ENCODE measurements at places on chromosomes 2 and 18.

DNA sequence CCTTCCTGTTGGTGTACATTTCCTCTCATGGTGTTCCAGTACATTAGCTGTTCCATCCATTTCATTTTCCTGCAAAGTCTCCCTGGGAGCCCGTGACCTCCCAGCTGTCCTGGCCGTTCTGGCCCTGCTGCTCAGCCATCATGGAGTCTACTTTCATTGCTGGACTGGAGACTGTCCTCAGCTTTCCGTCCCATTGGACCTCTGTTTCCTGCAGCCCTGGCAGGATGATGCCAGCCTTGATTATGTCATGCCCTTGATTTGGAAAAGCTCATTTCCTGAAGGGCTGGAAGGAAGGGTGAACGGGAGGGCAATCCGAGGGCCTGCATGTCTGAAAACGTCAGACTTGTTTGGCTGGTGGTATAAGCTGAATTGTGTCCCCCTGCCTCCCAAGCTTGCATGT lies 205.5 kb upstream of the HS6ST1 start:
- DNase-seq = no peak

DNA sequence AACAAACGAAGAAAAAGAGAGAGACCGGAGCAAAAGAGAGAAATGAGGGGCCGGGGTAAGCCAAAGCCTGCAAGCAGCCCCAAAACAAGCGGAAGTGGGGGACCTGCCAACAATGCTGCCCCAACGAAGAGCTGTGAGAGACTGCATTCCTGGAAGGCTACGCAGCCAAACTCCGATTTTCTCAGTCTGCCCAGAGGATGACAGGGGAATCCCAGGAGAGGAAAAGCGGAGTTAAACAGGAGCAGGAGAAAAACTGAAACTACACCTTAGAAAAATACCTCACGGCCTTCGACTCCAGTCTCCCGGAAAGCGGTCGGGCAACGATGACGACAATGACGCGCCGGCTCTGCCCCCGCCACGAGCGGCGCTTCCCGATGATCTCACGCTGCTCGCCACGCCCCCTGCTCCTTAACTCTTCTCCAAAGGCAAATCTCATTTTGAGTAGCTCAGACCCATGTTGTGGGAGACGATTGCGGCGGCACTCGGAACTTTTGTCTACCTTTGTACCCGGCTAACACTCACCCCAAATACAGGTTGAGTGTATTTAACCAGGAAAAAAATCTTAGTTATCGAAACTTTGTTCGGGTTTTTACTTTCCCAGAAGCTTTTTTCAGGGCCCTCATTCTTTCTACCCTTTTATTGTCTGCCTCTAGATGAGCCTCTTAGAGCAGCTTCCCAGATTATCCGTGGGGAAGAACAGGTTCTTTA lies at the start of gene C1D:
Gene C1D (minus strand): TSS at position 325 of the 708 bp plus-strand sequence. CDS start 15,694 bp downstream, outside the sequence.
- DNase-seq = peak; percentile 97

- no peak for DNase-seq
Observed at GRCh38 chr2:114231921-114232320, 210.5 kb upstream of the DPP10 start.

GRCh38 chr18:3444954-3445353 lies 5.0 kb upstream of the TGIF1 start:
- no peak for DNase-seq

- DNase-seq = no peak
Observed at GRCh38 chr2:23656597-23656973, 270.3 kb downstream of the ATAD2B start.

- no peak for DNase-seq
Observed at GRCh38 chr2:33268246-33268831, 208.1 kb upstream of the RASGRP3 start.

- DNase-seq = no peak
Observed at GRCh38 chr2:109284826-109285225, 155.8 kb downstream of the SH3RF3 start.

- peak; percentile 69 for DNase-seq
Observed at GRCh38 chr2:239882331-239882732, 142.8 kb downstream of the NDUFA10 start.

DNA sequence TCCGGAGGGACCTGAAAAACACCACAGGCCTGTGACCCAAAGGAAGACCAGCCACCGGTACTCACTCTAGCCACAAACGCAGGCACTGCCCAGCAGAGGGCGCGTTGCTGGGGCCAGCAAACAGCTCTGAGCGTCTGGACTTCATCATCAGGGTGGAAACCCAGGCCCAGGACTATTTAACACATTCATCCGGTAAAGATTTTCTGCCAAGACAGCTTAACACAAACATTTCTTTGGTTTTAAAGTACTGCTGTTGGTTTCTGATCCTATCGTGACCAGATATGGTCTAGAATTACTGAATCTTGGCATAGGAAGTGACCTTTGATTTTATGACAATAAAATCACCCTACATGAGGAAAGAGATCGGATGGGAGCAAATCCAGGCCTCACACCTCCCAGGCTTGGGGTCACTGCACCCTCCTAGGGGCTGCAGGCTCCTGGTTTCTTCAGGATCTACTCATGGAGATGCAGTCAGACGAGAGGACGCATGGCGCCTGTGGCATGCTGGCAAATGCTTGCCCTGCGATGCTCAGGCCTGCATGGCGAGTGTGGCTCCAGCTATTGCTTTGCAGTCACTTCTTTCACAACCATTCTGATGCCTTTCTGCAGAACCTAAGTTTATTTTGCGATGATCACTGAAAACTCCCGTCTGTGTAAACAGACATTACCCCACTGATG lies 130.4 kb downstream of the COL4A4 start:
- DNase-seq = peak; percentile 53

DNA sequence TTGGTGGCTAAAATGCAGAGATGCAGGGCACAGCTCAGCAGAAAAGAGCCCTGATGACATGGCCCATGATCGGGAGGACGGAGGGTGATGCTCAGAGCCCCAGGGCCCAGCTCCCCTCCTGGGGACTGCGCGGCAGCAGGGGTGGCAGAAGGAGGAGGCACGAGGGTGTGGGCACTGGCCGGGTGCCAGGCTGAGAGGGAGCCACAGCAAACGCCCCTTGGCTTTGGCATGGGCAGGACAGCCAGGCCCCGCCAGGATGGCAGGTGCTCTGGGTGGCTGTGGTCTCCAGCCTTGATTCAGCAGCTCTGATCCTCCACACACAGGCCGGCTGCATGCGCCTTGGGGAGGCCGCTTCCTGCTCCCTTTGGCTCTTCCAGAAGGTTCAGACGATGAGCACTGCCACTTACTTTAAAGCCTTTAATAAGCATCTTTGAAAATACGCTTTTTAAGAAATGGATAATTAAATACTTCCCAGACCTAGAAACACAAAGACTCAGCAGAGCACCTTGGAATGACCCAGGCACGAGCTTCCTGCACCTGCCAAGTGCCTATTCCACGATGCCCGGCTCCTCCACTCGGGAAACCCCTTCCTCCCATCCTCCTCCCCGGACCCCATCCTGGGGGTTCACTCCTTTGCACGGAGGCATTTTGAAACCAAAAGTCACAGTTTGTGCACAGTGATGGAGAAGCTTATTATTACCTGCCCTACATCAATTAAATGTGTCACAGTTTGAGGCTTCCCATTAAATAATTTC lies 78.5 kb upstream of the SNTG2 start:
- DNase-seq = no peak

DNA sequence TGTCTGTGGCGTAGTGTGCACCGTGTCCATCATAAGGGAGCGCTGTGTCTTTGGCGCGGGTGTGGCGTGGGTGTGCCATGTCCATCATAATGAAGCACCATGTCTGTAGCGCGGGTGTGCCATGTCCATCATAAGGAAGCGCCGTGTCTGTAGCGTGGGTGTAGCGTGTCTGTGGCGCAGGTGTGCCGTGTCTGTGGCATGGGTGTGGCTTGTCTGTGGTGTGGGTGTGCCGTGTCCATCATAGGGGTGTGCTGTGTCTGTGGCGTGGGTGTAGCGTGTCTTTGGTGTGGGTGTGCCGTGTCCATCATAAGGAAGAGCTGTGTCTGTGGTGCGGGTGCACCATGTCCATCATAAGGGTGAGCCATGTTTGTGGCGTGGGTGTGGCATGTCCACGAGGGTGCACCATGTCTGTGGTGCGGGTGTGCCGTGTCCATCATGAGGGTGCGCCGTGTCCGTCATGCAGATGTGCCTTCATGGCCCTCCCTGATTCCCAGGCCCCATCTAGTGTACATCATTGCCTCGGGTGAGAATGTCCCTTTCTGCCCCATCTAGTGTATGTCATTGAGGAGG lies 275.0 kb downstream of the GBX2 start:
- no peak for DNase-seq

DNA sequence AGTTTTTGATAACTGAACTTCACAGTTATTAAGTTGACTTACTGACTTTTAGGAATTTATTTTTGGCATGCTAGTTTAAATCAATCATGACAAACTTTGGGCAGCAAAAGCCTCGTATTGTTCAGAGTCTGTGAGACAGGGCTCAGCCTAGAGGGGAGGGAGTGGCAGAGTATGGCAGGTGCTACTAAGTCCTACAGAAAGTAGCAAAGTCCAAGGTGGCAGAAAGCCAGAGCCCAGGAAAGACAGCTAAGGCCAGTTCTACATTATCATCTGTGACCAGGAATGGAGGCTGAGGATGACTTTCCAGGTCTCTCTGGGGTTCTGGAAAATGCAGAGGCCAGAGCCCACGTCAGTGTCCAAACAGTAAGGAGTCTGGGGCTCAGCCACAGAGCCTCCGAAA lies 34.2 kb downstream of the CHST10 start:
- DNase-seq = no peak

- no peak for DNase-seq
Observed at GRCh38 chr2:31420936-31421335, 6.4 kb upstream of the XDH start.

DNA sequence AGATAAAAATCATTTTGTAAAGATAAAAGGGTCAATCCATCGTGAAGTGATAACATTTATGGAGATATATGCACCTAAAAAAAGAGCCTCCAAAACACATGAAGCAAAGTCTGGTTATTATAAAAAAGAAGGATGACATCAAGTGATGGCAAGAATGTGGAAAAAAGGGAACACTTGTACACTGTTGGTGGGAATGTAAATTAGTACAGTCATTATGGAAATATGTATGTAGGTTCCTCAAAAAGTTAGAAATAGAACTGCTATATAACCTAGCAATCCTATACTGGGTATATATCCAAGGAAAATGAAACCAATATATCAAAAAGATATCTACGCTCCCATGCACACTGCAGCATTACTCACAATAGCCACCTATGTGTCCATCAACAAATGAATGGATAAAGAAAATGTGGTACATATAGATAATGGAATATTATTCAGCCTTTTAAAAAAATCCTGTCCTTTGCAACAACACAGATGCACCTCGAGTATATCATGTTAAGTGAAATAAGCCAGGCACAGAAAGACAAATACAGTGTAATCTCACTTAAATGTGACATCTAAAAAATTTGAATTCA lies 28.9 kb downstream of the ABCB11 start:
- no peak for DNase-seq

GRCh38 chr2:1477196-1478040 lies 64.2 kb downstream of the TPO start:
- no peak for DNase-seq

DNA sequence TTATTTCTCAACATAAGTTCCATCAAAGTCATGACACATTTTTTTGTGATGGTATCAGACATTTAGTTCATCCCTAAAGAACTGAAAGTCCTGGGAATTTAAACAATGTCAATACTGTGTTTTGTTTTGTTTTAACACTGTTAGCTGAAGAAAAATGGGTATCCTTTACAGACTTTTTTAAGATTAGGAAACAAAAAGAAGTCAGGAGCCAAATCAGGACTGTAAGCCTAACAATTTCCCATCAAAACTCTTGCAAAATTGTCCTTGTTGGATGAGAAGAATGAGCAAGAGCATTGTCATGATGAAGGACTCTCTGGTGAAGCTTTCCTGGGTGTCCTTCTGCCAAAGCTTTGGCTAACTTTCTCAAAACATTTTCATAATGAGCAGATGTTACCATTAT lies 69.4 kb downstream of the SRD5A2 start:
- no peak for DNase-seq

- no peak for DNase-seq
Observed at GRCh38 chr2:48448274-48449061, 81.5 kb upstream of the STON1 start.

DNA sequence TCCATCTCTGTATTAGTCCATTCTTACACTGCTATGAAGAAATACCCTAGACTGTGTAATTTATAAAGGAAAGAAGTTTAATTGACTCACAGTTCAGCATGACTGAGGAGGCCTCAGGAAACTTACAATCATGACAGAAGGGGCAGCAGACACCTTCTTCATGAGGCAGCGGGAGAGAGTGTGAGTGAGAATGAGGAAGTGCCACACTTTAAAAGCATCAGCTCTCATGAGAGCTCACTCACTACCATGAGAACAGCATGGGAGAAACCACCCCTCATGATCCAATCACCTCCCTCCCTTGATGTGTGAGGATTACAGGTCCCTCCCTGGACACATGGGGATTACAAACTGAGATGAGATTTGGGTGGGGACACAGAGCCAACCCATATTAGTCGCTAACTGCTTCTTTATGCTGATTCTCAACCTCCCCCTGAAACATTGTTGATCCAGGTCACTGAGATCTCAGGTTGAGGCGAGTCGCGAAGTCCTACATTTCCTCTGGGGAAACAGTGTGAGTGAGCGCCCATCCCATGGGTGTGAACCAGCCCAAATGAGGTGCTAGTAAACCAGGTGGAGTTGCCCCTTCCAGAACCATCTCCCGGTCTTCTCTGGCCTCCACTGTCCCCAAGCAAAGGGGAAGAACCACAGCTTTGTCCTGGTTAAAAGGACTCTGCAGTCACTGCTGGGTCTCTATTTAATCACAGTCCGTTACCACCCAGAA lies 123.8 kb downstream of the CAPN13 start:
- no peak for DNase-seq

GRCh38 chr2:39123436-39123999 lies 2.7 kb upstream of the SOS1 start:
- DNase-seq = no peak

GRCh38 chr2:136250131-136250530 lies 132.2 kb upstream of the CXCR4 start:
- DNase-seq = no peak

DNA sequence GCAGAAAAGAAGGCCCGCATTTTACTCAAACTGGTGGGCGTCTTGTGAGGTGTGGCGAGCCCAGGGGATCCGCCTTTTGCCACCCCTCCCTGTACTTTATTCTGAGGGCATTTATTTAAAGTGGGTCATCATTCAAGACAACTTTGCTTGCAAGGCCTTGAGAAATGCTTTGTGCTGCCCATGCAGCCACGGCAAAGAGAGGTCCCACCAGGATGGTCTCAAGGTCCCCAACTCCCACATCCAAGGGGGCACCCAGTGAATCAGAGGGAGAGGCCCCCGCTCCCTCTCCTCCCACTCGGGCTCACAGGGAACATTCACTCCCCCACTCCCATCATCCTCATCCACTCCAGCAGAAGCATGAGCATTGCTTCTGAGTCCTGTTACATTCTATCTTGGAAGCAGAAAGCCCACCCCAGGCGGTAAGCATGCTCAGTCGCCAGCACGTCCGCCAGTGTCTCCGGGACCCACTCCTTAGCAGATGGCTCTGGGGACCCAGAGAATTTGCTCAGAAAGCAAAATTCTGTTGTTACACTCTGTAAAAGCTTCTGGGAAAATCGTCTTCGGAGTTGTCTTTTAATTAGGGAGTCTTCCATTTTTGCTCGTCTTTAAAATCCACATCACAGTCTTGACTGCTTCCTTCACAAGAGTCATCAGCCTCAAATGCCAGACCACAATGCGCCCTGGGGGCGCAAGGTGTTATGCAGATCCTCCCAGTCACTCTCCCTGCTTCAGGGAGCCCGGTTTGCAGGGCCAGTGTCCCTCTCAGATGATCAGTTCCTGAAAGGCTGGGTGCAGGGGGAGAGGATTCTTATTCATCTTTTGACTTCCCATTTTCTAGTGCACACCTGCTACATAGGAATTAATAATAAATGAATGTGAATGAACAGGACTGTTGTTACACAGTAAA lies 99.4 kb upstream of the NCK2 start:
- no peak for DNase-seq
